Central memory CD4-positive, alpha-beta T cell (primary cell): ENCODE measurements at places on chromosomes 1 and 21.

- no peak for DNase-seq
Observed at GRCh38 chr1:224507771-224508523, 73.3 kb upstream of the WDR26 start.

DNA sequence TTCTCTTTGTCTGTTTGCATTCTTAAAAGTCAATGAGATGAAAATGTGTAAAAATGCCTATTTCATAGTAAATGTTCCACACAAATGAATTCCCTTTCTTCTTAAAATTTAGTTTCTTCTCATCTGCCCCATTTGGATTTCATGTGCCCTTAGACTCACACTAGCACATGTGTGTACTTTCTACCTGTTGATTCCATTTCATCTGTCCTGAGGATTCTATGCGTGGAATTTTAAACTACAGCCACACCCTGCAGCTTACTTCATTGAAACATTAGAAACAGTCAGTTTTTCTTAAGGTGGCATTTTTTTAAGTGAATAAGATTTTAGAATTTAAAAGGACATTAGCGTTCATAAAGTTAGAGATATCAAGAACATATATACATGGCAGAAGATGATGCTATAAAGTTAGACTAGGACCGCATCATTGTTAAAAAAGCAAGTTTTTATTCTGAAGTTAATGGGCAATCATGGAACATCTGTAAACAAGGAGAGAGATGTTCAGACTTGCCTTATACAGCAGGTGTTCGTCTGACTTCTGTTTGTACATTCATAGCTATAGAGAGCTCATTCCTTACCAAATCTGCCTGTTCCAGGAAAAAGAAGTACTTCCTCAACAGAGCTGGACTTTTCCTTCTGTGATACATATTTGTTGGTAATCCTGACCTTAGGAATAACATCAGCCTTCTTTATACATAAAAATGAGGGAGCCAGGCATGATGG is 3.9 kb upstream of the TUT4 start:
- DNase-seq, result no peak

- DNase-seq, result no peak
Observed at GRCh38 chr1:10686404-10687040, 109.9 kb downstream of the CASZ1 start.

GRCh38 chr1:85838238-85838637 is 130.0 kb upstream of the ZNHIT6 start:
- DNase-seq, result no peak

GRCh38 chr1:94100785-94101612 is 19.9 kb downstream of the ABCA4 start:
- DNase-seq, result no peak

DNA sequence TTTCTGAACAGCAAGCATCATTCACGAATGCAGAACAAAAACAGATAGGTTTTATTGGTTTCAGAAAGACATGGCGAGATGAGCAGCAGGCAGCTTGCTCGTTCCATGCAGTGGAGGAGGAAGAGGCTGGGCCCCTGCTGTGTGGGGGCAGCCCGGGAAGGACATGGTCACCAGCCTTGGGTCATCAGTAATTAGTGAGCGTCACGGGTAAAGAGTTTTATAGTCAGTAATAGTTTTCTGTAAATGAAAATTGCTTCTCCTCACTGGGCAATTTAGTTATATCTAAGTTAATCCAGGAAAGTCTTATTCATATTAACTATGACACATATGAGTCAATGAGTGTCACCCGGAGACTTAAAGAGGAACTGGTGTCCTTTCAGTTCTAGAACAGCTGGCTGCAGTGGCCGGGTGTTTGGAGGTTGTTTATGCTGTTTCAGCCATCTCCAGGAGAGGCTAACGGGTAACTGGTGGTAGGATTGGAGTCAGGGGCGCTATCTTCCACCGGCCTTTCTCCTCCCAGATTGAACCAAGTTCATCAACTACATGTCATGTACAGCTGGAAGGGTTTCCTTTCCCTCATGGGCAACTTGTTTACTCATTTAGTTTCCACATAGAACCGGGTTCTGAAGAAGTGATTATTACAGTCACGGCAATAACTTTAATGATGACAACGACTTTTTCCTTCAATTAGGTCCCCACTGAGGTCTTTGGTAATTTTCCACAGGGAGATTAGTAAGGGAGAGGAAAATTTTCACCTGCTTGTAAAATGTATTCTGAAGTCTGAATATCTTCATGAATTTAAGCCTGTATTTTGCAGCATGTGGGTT is 34.6 kb upstream of the SLC45A1 start:
- DNase-seq, result no peak

DNA sequence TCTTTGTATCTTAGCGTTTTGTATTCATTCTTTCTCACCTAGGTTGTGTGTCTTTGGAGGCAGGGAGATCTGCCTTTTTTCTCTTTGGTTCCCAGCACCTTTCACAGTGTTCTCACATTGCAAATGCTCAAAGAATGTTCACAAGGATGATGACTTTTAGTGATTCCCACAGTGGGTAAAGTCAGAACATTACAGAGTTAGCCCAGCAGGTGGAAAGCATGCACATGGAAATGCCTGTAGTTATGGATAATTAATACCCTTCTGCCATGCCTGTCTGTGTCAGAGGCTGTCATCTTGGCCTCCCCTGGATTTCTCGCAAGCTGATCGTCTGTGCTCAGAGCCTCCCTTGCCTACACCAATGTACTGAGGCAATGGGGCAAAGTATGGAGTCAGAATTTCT is 458.9 kb downstream of the LMO4 start:
- DNase-seq, result no peak

- no peak for DNase-seq
Observed at GRCh38 chr1:4305526-4306301, 348.7 kb upstream of the AJAP1 start.

GRCh38 chr1:228194921-228195812 is 12.7 kb upstream of the OBSCN start:
- no peak for DNase-seq
